ENCODE measurements at places on chromosomes 4 and X.
A peak's percentile ranks its signal among the peaks of the same experiment; 100 is the strongest.

- peak; percentile 20 for DNase-seq
Observed at GRCh38 chrX:68894513-68895340, 65.9 kb downstream of the EFNB1 start.

DNA sequence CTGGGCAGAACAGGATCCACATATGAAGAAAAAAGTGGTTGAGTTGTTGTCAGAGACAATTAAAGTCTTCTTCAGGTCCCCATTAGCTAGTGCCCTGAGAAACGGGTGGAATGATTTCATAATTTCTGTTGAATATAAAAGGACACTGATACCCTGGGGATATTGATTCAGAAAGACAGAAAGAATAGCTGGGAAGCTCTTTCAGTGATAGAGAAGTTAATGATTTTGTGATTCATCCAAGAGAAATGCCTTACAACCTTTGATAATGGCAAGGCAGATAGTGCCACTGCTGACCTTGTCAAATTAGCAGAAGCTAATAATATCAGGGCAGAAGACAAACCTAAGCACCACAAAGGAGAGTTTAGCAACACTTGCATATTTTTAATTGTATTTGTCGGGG, 37.9 kb downstream of the UNC5C start:
- DNase-seq, result no peak

- DNase-seq, result no peak
Observed at GRCh38 chr4:62512271-62512670, 1312.1 kb downstream of the ADGRL3 start.

GRCh38 chrX:34768290-34768689, 111.2 kb upstream of the TMEM47 start:
- DNase-seq, result no peak

DNA sequence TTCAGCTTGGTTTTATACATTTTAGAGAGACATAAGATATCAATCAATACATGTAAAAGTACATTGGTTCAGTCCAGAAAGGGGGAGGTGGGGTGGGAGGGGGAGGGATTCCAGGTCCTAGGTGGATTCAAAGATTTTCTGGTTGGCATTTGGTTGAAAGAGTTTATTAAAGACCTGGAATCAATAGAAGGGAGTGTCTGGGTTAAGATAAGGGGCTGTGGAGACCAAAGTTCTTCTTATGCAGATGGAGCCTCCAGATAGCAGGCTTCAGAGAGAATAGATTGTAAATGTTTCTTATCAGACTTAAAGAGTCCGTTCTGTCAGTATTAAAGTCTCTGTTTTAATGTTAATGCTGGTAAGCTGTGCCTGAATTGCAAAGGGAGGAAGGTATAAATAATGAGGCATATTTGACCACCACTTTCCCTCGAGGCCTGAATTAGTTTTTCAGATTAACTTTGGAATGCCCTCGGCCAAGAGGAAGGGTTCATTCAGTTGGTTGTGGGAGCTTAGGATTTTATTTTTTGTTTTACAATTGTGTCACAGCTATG, 169.9 kb downstream of the AASDH start:
- DNase-seq, result no peak

DNA sequence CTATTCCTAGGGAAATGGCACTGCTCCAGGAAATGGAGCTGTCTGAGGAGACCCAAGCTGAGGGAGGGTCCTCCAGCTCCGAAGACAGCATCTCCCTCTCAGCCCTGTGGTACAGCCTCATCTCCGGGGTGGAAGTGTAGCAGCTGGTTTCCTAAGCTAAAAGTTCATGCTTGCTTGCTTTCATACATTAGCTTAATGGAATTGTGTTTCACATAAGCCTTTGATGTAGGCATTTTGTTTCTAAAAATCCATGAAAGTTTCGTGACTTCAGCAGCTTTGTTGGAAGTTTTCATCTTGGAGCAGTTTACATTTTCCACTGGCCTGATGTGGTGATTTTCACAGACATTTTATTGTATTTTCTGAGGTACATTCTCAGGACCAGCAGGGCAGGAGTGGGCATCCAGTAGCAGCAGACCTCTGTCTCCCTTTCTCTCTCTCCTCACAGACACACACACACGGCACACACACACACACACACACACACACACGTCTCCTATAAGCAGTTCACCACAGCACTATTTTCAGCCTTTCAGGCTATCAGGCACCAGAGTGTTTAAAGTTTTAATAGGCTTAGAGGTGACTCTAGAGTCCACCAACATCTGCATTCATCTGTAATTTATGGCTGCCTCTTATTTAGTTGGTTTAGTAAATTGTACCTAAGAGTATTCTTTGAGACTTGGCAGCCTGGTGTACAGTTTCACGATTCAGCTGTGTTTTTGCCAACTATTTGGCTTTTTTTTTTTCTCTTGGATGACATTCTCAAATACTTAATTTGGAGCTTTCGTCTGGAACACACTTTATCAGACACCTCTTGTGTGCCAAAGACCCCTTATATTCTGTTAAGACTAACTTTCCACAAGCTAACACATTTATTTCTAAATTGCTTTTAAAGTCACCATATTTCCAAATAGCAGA, 225.8 kb upstream of the SFRP2 start:
- DNase-seq, result no peak

- no peak for DNase-seq
Observed at GRCh38 chr4:109890076-109890475, 22.6 kb upstream of the EGF start.

GRCh38 chrX:68914479-68914946, 85.7 kb downstream of the EFNB1 start:
- DNase-seq, result no peak

DNA sequence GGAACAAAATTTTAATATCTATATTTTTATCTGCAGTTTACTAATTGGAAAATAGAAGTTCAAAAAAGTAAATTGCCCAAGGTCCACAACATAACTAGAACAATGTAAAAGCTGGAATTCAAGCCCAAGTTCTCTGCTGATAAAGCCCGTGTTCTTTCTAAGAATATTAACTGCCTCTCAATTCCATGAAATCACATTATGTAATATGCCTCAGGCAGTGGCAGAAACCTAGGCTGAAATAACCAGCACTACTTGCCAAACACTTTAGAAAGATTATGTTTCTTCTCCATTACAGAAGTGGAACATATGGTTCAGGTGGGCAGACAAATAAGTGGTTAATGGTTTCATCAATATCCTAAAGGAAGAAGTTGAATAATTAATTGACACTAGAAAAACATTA, 56.7 kb upstream of the ADGRL3 start:
- DNase-seq, result no peak

GRCh38 chr4:36609661-36610060, 328.2 kb downstream of the DTHD1 start:
- no peak for DNase-seq

DNA sequence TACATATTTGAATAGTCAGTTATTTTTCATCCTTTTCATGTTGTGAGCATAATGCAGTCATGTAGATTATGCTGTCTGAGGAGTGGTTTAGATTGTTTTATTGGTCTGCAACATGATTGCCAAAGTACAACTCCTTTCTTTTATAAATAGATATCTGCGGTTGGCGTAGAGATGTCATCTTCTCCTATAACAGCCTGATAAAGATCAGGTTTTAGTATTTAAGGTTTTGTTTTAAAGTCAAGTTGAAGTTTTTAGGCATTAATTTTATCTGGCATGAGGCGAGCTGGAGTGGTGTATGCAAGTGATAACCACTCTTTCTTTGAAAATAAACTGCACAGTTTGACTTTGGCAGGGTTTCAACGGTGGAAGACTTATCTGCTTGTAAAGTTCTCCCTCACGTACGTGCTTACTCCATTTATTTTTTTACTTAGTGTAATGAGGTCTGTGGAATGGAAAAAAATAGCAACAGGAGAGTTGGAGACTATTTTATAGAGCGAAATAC, 126.3 kb downstream of the FBXO8 start:
- no peak for DNase-seq

DNA sequence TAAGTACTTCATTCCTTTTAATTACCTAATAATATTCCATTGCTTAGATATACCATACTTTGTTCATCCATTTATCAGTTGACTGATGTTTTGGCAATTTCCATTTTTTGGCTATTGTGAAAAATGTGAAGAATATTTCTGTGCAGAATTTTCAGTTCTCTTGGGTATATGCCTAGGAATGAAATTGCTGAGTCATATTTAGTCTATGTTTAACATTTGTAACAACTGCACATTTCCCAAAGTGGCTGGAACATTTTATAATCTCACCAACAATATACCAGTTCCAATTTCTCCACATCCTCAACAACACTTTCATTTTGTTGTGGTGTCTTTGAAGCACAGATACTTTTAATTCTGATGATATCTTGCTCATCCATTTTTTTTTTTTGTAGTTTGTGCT, 215.5 kb downstream of the PDGFC start:
- no peak for DNase-seq

DNA sequence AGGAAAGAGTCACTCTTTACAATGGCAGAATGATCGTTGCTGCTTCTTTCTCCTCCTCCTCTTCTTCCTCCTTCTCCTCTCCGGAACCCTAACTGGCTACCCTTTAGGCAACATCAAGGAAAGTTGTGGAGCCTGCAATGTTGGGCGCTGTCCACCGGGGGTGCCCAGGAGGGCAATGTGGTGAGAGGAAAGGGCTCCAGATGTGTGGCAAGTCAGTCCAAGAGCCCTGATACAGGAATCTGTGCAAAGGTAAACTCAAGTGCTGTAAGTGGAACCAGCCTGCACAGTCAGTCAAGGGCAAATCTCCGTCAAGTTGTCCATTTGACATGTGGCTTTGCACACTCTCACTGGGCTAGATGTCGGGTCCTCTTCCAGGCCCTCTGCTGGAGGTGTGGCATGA, 2.8 kb downstream of the RTL5 start:
- DNase-seq, result no peak

DNA sequence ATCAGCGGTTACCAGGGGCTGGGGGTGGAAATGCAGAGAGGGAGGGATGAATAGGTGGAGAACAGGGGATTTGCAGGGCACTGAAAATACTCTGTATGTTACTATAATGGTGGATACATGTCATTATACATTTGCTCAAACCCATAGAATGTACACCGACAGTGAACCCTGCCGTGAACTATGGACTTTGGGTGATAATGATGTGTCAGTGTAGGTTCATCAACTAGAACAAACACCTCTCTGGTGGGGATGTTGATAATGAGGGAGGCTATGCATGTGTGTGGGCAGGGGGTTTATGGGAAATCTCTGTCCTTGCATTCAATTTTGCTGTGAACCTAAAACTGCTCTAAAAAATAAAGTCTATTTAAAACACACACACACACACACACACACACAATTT, 11.5 kb downstream of the HPSE start:
- DNase-seq, result no peak

DNA sequence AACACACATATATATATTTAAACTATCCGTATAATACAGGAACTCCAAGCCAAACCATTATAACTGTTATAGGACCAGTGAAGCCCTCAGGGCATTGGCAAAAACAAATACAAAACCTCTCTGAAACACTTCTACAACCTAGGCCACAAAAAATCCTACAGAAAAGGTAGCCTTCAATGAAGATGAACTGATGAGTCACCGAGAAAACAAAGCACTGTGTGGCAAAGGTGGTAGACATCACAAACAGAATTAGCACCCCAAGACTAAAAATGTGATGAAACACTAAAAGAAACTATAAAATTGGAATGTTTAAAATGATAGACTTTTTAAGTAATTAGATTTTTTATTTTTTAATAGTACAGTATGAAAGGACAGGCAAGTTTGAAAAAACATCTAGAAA, 5.5 kb upstream of the HSPA4L start:
- DNase-seq, result no peak
